ENCODE measurements at places on chromosomes 3 and 15.

- no peak for DNase-seq
Observed at GRCh38 chr15:64398575-64398974, 10.9 kb downstream of the TRIP4 start.

GRCh38 chr3:76345878-76346277 is 560.5 kb upstream of the ZNF717 start:
- DNase-seq, result no peak

DNA sequence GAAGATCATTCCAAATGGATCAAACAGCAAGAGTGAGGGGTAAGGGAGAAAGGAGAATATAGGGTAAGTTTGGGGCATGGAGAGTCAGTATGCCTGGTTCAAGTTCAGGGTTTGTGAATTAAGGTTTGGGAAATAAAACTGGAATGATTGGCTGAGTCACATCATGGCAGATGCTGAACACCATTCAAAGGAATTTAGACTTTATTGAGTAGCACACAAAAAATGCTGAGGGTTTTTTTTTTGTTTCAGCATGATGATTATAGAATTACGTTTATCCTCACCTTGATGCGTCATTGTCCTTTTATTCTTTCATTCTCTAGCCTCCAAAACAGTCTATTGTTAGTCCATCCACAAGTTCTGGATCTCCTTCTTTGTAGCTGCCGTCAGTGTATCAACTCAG is 220.0 kb upstream of the UMPS start:
- peak; percentile 39 for DNase-seq

- DNase-seq, result no peak
Observed at GRCh38 chr15:92076541-92076940, 223.0 kb downstream of the SLCO3A1 start.

DNA sequence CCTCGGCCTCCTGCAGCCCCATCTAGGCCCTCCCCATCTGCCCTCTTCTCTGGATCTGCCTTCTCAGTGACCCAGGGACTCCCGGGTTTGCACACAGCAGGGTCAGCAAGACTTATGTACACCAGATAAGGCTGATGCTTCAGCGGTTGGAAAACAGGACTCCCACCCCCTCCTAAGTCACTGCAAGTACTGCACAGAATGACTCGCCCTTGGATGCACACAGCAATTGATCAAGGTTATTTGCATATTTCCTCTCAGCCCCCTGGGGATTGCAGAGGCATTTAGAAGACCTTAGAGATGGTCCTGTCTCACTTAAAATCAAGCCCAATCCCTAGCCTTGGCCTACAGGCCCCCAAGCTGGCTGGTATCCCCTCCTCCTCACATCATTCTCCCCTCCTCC is 8.9 kb downstream of the ACAN start:
- DNase-seq, result no peak

DNA sequence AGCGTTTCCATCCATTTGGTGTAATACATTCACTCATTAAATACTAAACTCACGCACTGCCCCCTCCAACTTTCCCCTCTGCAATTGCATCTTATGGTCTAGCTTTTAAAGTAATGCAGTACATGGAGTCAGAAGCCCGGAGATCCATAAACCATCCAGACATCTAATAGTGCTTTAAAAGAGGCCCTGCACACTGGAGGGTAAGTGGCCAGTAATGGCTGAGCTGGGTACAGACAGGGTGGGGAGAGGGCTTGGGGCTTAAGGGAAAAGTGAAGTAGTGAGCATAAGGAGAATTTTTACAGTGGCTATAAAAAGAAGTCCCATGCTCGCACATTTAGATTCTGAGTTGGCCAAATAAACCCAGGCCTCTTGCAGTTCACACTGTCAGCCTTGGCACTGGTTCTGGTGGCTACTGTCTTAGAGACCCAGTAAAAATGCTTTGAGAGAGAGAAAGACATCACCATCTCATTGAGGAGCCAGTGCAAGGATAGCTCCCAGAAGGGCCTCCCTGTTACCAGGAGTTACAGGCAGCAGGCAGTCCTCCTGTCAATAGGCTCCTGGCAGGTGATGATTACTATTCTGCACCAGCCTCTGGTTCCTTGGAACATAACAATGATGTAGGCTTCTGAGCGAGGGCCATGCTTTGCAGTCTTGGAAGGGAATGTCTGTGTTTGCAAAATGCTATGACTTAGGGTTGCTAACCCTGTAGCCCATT is 112.6 kb upstream of the NEO1 start:
- no peak for DNase-seq

- no peak for DNase-seq
Observed at GRCh38 chr3:149619136-149619535, 38.7 kb downstream of the WWTR1 start.

GRCh38 chr3:10561946-10562560 is 56.7 kb upstream of the ATP2B2 start:
- no peak for DNase-seq

DNA sequence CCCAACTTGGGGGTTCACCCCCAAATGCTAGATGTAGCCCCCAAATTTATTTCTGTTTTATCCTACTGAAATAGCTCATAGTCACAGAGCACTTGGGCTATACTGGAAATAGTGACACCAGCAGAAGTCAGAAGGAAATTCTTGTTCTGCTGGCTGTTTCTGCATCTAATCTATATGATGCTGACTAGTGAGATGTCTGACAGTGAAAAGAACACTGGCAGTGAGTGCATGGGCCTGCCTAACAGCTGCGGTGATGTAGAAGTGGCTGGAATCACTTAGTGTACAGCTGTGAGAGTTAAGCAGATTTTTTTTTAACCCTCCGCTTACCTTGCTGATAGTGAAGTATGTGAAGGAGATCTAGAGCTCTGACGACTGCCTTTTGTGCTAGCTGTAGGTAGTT is 14.0 kb downstream of the TTC14 start:
- no peak for DNase-seq

DNA sequence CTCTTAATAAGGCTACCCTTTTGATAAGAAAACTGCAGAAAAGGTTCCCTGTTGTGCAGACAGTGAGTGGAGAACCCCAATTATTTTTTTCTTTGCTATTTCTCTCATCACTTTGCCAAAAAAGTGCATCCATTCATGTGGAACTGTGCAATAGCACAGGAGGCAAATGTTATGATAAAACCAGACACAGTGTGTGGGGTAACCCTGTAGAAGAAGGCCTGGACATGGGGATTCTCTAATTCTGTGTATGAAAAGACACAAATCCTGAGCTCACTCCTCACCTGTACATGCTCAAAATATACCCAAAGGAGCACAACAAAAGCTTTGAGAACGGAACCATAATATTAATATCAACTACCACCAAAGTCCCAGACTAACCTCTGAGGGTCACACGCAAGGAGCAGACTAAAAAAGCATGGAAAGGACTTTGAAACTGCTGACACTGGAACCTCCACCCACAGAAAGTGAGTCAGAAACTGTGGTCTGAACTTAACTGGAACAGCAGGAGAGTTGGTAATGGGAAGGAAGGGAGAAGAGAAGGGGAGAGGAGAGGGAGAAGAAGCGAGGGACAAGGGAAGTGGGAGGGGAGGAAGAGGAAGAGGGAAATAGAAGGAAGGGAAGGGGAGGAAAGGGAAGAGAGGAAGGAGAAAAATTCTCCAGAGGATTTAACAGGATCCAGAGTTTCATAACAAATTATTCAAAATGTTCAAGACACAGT is 299.9 kb downstream of the TBC1D5 start:
- DNase-seq, result no peak

DNA sequence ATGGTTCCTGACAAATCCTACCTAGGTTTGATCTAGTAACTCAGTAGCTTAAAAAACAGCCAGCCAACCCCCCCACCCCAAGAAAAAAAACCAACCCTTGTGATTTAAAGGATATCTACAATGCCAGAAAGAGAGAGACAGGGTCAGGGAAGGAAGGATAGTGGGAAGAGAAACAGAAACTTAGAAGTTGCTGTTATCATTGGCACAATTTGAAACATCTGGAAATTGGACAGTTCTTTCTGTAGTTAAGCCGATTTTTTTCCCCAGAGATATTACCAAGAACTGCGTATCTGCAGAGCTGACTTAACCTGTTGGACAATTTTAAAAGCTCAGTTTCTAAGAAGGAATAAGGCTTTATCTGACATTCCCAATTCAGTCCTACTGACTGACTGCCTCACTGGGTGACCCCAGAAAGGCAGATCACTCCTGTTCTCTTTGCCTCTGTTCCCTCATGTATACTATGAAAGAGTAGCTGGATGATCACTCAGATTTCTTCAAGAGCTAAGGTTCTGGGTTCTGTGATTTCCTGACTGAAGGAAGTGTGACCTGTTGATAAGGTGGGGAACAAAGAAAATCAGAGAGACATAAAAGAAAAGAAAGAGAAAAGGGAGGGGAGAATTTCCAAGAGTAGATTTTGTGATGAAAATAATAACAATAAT is 128.3 kb downstream of the MAP2K5 start:
- no peak for DNase-seq

DNA sequence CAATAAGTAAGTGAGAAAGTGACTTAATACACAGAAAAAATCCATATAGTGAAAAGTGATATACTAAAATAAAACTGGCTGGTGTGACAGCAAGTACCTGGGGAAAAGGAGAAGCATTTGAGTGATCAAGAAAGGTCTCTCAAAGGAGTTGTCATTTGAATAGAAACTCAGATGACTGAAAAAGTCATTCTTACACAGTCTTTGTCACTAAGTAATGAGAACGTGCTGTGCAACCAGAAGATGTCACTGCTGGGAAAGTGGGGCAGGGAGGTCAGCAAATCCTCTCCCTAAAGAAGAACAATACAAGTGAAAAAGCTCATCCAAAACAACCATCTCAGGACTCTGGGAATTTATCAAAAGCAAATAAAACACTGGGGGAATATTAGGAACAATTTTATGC is 317.5 kb upstream of the TRIM42 start:
- DNase-seq, result no peak

- no peak for DNase-seq
Observed at GRCh38 chr3:149736953-149737205, 15.4 kb downstream of the COMMD2 start.

GRCh38 chr3:153032891-153033290 is 129.1 kb upstream of the RAP2B start:
- DNase-seq, result no peak

GRCh38 chr3:157120071-157120892 is 39.7 kb downstream of the CCNL1 start:
- DNase-seq, result no peak

DNA sequence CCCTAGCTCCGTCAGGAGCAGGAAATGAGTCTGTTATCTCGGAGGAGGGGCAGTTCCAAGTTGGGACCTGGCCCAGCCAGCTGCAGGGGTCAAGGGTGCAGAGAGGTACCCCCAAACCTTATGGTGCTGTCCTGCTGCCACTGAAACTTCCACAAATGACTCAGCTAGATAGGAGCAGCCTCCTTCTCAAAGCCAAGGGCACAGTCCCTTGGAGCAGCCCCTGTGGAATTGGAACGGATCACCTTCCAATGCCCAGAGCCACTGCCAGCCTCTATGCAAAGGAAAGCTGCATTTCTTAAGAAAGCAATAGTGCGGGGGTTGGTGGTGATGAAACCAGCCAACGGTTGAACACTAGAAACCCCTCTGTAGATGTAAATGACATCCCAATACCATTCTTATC is 19.6 kb upstream of the LRRK1 start:
- DNase-seq, result no peak

- DNase-seq, result no peak
Observed at GRCh38 chr3:105842449-105842848, 26.4 kb downstream of the CBLB start.

- DNase-seq, result no peak
Observed at GRCh38 chr3:155944081-155944480, 73.6 kb downstream of the GMPS start.

DNA sequence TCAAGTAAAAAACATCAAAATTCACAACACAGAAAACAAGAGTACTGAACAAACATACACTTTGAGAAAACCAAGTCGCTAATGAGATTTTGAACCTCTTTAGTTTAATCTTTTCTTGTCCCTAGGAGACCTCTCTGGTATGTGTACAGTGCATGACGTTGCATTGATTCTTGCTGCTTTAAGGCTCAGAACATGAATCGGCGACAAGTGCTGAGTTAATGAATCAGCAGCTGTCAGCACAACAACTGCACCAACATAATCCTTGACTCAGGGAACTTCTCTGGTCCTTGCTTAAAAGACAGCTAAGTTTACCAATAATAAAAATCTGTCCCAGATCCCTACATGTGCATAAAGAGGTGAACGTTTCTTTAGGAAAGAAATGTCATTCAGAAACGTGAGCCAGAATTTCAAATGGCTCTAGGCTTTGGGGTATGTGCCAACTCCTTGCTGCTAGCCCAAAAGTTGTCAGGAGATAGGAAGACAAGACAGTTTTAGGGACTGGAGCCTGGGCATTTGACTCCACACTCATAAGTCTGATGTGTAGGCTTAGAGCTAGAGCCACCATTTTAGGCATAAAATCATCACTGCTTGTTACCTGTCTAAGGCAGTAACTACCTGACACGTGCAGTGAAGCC is 86.9 kb downstream of the IL5RA start:
- no peak for DNase-seq

DNA sequence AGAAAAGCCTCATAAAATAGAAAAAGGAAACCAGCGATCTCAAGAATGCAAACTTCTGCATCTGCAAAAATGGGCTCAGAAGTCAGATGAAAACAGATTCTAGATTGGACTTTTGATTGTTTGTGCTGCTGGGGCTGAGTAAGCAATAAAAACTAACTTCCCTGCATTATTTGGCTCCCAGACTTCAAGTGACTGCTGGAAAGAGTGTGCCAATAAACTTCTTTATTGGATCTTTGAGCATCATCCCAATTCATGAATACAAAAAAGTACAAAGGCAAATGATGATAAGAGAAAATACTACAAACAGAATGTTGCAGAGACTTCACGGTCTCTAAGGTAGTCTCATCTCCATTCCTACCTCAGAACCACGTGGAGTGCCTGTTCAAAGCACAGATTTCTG is 97.9 kb downstream of the FGF12 start:
- DNase-seq, result no peak

DNA sequence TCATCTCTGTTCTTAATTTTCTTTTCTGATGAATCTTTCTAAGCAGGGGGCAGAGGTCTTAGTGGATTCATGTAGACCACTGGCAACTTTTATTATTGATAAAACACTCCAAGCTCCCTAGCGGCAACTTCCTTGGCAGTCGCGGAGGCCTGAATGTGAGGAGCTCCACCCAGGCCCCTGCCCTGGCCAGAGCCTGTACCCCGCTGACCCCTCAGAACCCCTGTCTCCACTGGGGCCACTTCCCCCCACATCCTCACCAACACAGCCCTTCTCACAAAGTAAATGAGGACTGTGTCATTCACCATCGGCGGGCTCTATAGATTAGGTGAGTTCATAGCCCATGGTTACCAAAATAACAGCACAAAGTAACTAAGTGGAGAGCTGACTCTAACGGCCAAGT is 111.6 kb downstream of the TPRA1 start:
- no peak for DNase-seq

- no peak for DNase-seq
Observed at GRCh38 chr3:141391991-141392316, 23.6 kb downstream of the ZBTB38 start.

DNA sequence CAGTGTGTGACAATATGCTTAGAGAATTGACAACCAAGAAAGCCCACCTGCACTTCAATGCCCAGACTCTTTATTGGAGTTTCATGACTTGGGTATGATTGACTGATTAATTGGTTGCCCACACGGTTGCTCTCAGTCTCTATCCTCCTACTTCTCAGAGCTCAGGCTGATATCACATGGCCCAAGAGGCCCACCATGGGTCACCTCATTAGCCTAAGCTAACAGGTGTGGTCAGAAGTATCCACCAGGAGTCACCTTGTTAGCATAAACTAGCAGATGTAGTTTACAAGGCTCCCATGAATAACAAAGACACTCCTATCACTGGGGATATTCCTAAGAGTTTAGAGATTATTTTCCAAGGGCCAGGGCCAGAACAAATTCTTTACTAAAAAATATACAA is 120.2 kb upstream of the MBNL1 start:
- no peak for DNase-seq
